ENCODE measurements at places on chromosomes 16 and 17.

GRCh38 chr17:64244165-64244564 lies 18.9 kb downstream of the TEX2 start:
- DNase-seq: no peak

DNA sequence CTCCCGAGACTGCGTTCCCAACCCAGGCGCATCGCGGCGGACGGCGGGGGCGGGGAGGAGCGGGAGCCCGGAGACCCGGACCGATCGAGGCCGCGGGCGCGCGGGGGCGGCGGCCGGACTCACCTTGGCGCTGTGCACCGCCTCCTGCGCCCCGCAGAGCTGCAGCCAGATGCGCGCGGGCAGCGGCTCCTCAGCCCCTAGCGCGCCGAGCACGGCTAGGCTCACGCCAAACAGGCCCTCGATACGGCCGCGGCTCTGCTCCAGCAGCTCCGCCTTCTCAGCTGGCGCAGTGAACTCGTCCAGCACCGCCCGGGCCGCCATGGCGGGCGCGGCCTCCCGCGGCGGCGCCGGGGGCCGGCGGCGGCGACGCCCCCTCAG lies 339 bp downstream of the N4BP1 start:
- DNase-seq: no peak

DNA sequence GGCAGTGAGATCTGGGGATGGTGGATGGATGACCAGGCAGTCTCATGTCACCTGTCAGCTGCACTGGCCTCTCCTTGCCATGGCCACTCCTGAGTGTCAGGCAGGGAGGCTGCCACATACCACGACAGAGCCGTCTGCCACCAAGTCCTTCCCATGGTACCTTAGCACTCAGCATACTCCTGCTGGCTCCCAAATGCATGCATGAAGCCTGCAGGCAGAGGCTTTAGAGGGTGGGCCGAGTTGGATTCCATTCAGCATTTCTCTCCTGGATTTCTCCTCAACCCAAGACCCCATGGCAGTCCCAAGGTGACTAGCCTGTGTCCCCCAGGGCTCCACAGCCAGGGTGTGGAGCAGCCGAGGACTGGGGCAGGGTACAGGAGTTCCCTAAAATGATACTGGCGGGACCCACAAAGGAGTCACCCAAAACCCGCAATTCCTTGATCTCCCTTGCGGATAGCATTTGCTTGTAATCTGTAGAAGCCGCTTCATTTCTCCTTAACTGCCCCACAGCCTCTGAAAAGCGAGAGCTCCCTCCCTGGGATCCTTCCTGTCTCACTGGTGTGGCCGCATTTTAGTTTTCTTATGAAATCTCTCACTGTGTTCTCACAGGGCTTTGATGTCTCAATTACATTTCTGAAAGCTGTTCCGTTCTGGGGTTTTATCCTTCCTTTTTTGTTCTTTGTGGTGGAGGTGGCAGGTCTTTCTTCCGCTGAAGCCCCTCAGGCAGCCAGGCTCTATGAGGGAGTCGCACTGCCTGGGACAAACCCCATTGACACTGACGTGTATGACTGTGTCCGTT lies 141.4 kb downstream of the SOCS1 start:
- DNase-seq: peak; percentile 25

- peak; percentile 17 for DNase-seq
Observed at GRCh38 chr17:78013683-78014467, 55.4 kb downstream of the TNRC6C start.

- DNase-seq: no peak
Observed at GRCh38 chr17:82795615-82796014, 43.8 kb downstream of the TBCD start.

GRCh38 chr16:23781176-23781575 lies 26.4 kb downstream of the CHP2 start:
- no peak for DNase-seq

DNA sequence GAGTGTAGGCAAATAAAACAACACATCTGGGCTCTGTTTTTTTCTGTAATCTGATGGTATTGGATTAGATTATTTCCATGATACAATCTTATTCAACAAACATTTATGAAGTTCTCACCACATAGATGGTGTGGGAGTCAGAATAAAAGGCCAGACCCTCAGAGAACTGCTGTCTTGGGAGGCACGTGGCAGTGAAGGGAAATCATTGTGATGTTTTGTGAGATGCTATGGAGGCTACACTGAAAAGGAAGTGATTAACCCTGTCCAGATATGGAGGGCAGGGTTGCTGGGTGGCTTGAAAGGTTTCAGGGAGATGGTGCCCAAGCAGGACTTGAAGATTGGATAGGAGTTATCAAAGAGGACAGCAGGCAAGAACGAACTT lies 35.6 kb downstream of the DHRS7B start:
- DNase-seq: no peak

DNA sequence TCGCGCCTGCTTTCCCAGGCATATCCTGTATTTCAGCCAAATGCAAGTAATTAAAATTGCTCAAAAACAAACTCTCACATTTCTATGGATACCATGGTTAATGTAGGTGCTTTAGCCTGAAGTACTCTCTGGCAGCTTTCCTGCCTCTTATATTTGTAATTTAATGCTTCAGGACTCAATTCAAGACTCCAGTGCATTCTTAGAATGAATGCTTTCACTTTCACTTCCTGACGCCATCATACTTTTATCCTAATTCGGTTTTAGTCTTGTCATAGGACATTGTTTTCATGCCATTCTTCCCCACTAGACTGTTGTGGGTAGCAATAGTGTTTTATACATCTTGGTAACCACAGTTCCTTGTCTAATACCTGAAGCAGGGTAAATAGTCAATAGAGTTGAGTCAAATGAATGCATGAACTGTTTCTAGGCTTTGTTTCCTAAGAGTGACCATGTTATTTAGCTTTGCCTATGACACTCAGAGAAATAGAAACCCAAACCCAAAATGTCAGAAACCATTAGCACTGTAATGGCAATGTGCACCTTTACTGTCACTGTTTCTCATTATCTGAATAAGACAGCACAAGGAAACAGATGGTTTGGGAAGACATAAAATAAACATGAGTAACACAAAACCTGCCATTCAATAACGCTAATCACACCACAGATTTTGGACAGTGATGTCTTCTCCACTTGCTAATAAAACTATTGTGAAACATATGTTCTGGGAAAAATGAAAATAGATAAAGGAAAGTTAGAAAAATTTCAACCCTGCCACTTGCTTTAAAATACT lies 705.5 kb downstream of the CDH11 start:
- DNase-seq: no peak

DNA sequence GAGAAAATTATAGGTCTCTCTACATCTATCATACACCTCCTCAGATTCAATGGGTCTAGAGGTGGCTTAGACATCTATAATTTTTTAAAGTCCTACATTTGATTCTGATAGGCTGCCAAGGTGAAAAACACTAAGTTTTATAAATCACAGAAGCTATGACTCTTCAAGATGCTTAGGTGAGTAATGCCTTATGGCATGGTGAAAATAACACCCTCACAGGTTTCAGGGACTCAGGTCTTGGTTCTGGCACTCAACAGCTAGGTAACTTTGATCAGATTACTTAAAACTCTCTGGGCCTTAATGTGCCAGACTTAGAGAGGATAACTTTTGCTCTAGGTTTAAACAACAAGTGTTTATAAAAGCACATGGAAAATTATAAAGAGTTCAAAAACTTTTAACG lies 2.0 kb upstream of the COX10 start:
- DNase-seq: no peak

DNA sequence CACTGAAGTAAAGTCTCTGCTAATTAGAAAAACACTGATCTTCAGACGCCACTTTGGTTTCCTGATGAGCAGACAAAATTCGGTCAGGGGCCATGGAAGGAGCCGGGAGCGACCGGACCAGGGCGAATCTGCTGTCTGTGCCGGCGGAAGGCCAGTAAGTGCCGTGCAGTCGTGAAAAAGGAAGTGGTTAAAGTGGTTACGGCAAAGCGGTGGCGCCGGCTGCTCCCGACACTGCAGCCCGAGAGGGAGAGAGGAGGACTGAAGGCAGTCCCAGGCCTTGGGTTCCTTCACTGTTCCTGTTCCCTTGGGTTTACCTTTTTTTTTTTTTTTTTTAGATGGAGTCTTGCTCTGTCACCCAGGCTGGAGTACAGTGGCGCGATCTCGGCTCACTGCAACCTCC lies 17.3 kb upstream of the HEXD start:
- peak; percentile 28 for DNase-seq

DNA sequence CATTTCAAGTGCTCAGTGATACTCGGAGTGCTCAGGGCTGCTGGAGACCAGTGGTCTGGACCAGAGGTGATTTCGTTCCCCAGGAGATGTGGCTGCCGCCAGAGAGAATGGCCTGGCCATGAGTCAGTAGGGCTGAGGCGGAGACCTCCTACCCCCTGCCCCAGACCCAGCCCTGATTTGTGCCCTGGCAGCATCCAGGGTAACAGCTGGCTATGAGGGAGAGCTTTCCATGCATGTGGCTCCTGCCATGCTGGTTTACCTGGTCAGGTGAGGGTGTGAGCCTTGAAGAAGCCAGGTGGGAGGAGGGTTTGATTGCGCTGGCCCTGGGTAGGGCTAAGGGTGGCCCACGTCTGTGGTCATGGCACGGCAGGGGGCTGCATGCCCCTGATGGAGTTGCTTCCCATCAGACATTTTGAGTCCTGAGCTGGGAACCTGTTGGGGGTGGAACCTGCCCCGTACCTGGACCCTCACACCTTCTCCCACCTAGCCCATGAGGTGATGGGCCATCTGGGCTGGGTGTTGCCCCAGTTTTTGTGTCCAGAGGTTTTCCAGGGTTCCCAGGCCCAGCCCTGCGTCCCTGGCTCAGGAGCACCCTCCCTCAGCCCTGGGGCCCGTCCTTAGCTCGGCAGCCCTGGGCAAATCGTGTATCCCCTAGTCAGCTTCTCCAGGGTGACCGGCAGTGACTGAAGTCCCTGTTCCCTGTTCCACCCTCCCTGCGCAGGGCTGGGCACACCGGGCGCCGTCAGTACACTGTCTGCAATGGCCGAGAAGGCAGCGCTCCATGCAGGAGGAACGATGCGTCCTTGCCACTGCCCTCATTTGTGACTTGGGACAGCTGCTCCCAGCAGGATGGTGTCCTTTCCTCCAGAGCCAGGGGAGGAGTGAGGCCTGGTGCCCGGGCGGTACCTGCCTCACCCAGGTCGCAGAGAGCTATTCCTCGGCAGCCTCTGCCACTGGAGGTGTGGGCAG lies 9.0 kb upstream of the CSNK1D start:
- DNase-seq: no peak

GRCh38 chr17:76866203-76866602 lies 2.0 kb upstream of the MGAT5B start:
- no peak for DNase-seq

- DNase-seq: peak; percentile 23
Observed at GRCh38 chr17:39026980-39027451, 59.8 kb upstream of the FBXO47 start.

DNA sequence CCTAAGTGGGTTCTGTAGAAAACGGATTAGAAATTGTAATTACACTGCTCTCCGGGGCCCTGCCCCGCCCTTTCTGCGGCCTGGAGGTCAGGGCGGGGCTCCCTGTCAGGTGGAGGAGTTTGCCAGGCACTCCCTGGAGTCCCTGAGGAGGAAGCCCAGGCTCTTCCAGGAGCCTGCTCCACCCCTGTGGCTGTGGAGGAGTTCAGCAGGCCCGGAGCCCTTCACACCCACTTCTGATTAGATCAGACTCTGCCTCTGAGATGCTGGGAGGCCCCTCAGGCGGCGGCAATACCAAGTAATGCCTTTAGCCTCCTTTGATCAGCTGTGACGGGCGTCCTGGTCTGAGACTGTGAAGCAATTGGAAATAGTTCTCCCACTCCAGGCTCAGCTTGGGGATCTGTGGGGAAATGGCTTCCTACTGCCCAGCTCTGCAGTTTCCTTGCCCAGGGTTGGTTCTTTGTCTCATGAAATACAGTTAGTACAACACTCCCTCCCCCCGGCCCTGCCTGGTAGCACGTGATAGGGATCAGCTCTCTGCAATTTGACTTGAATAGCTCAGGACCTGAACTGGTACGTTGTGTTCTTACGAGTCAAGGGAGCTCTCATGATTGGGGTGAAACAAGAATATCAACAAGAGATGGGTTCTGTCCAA lies 22.3 kb downstream of the BAIAP2 start:
- DNase-seq: no peak

- DNase-seq: no peak
Observed at GRCh38 chr16:19948186-19949104, 63.8 kb upstream of the GPRC5B start.

DNA sequence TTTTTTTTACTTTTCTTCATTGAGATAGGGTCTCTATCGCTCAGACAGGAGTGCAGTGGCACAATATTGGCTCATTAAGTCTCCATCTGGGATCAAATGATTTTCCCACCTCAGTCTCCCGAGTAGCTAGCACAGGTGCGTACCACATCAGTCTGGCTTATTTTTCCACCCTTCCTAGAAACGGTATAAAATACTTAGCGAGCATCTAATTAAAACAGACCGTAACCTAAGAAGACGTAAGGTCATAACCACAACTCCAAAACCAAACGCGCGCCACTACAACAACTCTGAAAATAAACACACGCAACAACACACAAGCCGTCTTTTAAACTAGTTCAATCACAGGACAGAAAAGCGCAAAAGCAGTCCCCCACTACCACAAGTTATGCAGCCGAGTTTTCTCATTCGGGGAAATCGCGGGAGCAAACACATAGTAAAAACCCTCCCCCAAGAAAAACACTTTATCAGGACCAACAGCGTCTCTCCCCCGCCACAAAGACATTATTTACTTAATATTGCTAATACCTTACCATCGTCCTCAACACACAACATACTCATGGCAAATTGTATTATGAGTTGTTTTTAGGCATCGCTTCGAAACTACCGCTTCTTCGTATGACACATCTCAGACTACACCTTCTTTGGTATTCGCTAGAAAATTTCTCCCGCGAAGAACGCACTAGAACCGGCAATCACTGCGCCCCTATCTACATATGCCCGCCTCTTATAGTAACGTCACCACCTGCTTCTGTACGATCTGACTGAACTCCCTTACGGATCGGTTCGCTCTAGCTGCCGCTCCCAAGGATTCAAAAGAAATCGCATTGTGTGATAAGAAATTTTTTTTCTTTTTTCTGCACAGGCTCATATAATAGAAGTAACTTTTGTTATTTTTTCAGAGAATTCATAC lies 32.8 kb downstream of the TEX14 start:
- DNase-seq: peak; percentile 56

GRCh38 chr17:69525920-69526841 lies 111.7 kb downstream of the MAP2K6 start:
- no peak for DNase-seq

GRCh38 chr16:789191-789850 lies 901 bp downstream of the CHTF18 start:
- no peak for DNase-seq

GRCh38 chr16:83806036-83806435 lies 1.7 kb upstream of the HSBP1 start:
- DNase-seq: no peak

All from stimulated activated CD4-positive, alpha-beta T cell treated with anti-CD3 and anti-CD28 coated beads, Interleukin-12 subunit alpha, Interleukin-12 subunit beta, amount 100 ng/mL, for 4 hours (primary cell).